Memory B cell (primary cell): ENCODE measurements at places on chromosomes 7 and 10.

DNA sequence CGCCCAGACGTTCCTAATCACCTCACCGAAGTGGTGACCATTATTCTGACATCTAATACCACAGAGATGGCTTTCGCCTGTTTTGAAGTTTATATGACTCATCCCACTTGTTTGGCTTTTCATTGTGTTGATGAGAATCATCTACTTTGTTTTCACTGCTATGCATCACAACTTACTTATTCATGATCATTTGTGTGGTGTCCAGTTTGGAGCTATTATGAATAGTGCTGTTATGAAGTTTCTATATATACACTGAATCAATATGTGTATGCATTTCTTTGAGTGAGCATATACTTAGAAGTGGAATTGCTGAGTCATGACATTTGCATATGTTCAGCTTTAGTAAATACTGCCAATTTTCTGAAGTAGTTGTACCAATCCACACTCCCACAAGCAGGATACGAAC is 38.6 kb upstream of the TNKS2 start:
- DNase-seq: no peak

- DNase-seq: no peak
These were observed 1.8 kb downstream of the PFKP start for GRCh38 chr10:3068968-3069737.

DNA sequence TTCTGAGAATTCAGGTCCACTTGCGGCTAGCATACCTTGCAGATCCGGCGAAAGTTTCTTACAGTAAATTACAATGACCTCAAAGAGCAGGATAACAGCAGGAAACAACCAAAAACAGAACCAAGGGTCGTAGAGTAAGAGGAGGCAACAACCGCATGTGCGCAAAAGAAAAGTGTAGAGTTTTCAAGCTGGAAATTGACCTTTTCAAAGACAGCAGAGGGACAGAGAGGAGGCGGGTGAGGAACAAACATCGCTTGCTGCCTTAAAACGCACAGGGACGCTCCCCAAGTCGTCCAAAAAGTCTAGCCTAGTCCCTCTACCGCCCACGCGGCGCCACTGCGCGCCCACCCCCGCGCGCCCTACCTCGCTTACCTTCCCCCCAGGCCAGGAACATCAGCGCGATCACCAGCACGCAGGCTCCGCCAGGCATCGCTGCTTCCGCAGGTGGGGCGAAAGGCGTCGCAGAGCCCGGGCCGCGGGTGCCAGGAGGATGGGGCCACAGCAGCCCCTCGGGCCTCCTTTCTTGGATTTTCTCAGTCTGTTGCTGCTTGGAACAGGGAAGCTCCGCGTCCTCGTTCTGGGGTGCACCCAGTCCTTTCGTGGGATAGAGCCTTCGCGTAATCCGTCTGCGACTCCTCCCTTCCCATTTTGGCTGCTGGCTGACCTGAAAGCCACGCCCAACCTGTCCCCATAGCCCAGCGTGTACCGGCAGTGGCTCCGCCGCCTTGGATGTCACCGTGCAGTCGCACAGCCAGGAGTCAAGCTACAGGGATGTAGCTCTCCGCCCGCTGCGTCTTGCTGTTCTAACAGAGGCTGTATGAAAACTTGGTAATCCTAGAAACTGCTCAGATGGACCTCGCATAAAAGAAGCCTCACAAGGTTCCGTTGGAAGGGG is at the start of gene VWDE:
VWDE (minus strand) TSS at position 579 of the 895 bp plus-strand sequence; CDS start at position 430, 149 bp downstream.
- DNase-seq: no peak

DNA sequence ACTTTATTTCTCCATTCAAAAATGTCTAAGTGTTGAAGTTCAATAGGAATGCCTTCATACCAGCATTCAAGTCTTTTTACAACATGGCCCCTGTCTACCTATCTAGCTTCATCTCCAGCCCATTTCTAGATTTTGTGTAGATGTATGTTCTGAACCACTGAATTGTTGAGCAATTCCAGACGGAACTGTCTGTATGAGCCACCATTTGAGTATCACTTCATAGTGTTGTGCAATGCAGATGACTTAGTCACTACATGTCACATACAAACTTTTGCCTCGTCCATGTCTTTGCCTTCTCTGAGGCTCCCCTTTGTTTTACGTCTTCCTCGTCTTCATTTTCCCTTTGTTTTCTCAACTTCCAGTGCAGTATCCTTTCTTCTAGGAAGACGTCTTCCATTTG is 118.1 kb downstream of the INHBA start:
- DNase-seq: no peak

GRCh38 chr7:53397911-53398310 is 362.5 kb downstream of the POM121L12 start:
- DNase-seq: no peak

GRCh38 chr7:38934536-38934935 is 25.5 kb upstream of the VPS41 start:
- DNase-seq: no peak

DNA sequence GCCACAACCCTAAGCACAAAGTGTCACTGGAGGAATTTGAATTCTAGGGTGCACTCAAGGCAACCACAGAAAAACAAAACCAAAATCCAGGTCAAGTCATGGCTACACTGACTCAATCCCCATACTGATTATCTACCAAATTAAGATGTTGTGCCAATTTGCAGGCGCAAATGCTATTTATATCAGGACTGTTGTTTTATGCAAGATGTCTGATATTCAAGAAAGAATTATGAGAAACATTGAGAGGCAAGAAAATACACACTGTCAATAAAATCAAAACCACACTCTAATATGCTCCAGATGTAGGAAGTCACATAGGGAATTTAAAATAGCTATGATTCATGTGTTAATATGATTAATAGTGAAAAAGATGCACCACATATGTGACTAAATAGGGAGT is 141.3 kb upstream of the MINDY3 start:
- DNase-seq: no peak

DNA sequence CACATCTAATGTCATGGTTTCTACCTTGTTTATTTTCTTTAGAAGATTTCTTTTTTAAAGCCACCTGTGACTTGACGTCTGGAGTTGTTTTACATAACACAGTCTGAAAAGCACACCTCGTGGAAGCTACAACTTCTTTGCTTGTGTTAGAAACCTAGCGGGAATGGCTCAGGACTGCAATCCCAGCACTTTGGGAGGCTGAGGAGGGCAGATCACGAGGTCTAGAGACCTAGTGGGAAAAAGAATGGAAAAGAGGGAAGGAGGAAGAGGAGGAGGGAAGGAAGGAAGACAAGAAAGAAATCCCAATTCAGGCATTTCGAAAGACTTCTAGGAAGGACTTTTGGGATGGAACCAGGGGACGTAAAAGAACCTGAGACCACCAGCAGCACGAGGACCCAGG is 146.3 kb upstream of the CELF2 start:
- no peak for DNase-seq

DNA sequence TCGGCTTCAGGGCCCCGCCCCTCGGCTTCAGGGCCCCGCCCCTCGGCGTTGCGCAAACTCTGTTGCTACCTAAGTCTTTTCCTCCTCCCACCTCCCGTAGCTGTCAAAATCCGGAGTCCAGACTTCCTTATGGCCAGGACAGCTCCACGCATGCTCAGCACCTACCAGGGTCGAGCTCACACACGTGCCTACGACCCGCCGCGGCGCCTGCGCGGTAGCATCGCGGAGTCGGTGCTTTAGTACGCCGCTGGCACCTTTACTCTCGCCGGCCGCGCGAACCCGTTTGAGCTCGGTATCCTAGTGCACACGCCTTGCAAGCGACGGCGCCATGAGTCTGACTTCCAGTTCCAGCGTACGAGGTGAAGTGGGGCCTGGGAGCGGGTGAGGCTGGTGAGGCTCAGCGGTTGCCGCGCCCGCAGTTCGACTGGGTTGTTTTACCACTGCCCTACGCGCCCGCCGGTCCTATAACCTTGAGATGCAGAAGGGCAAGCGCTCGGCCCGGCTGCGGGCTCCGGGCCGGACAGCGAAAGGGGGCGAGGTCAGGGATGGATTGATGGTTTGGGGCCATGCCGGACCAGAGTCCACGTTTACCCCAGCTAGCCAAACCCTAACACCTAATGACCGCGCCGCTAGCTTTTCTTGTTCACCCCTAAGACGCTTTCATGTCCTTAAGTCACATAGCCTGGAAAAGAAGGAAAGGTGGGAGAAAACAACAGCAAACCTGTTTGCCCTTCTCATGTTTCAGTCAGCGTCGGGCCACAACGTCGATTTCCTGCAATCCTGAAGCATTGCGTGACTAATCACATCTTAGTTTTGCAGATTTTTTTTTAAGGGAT is at the start of gene CISD1:
CISD1 (plus strand) TSS at position 217 of the 836 bp plus-strand sequence; CDS start at position 329, 112 bp downstream.
- DNase-seq: peak; percentile 92

DNA sequence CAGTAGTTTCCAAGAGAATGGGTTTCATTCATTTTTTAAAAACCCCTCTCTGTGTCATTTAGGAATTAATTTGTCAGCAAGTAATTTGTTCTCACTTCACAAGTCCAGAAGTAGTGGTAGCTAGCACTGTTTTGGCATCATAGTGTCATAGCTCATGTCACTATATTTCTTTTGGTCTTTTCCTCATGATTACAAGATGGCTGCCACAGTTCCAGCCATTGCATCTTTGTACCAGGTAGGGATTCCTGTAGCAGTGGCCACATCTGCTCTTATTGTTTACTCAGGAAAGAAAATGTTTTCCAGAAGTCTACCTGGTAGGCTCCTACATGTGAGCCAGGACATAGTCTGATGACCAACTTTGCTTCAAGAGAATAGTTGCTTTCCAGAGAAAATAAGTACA is 16.2 kb downstream of the GALNT17 start:
- DNase-seq: no peak

DNA sequence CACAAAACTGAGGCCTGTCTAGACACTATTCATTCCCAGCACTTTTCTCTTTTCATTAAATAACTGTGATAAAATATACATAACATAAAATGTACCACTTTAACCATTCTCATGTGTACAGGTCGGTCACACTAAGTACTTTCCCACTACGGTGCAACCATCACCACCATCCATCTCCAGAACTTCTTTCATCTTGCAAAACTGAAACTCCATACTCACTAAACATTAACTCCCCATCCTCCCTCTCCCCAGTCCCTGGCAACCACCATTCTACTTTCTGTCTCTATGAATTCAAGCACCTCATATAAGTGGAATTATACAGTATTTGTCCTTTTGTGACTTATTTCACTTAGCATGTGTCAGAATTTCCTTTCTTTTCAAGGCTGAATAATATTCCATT is 53.0 kb downstream of the ARHGAP12 start:
- no peak for DNase-seq

DNA sequence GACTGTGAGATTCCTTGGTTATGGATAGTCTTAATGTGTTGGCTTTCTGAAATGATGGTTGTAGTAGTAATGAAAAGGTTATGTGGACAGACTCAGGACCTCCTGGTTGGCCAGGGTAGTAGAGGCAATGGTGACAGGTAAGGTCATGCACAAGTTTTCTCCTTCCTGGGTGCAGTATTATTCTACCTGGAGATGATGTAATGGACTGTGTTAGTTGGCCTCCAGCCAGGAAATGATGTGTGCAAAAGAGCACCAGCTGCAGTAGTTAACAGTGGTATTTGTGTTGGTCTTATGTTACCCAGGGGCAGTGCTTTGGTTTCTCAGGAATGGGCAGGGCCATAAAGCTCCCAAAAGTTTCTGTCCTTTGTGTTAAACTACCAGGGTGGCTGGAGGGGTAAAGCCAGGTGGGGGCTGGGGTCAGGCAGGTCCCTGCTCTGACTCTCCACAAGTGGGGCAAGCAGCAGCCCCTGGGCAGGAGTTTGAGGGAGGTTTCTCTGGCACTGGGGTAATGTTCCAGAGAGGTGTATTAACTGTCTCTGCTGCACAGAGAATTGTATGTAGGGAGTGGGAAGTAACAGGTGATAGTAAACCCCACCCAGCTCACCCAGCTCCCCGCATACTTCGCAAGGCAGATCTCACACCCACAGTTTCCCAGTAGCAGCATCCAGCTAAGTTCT is 36.3 kb downstream of the GPR22 start:
- DNase-seq: no peak

DNA sequence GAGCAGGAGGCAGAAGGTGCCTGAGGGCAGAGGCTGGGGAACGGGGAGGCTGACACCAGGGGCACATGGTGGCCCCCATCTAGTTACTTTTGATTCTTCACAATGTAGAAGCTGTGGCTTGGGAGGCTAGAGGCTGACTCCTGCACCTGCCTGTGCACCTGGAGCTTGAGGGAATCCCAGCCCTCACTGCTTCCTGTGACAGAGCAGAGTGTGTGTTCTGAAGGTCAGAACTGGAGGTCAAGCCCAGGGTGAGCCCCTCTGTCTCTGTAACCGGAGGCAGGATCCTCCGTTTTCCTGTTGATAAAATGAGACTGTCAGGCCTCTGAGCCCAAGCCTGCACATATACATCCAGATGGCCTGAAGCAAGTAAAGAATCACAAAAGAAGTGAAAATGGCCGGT is 124.8 kb downstream of the ACTR3B start:
- DNase-seq: no peak

DNA sequence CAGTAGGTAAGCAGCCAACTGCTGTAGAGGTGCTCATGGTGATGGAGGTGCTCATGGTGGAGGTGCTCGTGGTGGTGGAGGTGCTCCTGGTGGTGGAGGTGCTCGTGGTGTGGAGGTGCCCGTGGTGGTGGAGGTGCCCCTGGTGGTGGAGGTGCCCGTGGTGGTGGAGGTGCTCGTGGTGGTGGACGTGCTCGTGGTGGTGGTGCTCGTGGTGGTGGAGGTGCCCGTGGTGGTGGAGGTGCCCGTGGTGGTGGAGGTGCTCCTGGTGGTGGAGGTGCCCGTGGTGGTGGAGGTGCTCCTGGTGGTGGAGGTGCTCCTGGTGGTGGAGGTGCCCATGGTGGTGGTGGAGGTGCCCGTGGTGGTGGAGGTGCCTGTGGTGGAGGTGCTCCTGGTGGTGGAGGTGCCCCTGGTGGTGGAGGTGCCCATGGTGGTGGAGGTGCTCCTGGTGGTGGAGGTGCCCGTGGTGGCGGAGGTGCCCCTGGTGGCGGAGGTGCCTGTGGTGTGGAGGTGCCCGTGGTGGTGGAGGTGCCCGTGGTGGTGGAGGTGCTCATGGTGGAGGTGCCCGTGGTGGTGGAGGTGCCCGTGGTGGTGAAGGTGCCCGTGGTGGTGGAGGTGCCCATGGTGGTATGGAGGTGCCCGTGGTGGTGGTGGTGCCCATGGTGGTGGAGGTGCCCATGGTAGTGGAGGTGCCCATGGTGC is 517.3 kb downstream of the PTPRN2 start:
- DNase-seq: no peak

GRCh38 chr7:141630621-141631020 is 71.3 kb downstream of the DENND11 start:
- no peak for DNase-seq

DNA sequence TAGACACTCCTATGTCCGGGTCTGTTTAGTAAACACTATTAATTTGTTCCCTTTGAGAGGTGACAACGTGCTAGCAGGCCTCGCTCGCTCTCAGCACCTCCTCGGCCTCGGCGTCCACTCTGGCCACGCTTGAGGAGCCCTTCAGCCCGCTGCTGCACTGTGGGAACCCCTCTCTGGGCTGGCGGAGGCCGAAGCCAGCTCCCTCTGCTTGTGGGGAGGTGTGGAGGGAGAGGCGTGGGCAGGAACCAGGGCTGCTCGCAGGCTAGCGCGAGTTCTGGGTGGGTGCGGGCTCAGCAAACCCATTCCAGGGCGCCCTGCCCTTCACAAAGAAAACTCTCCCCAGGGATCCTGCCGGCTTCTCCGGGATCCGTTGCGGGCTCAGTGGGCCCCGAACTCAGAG is 144.4 kb upstream of the CDCA7L start:
- DNase-seq: no peak

- DNase-seq: no peak
These were observed 170.3 kb downstream of the SEMA3E start for GRCh38 chr7:83478616-83479015.

GRCh38 chr10:126157189-126157588 is 231.1 kb downstream of the ADAM12 start:
- DNase-seq: no peak

- DNase-seq: no peak
These were observed 1097.9 kb downstream of the REEP3 start for GRCh38 chr10:64619102-64619501.
